Nephron progenitor cell (in vitro differentiated cells): ENCODE measurements at places on chromosomes 5 and 9.

GRCh38 chr5:126469536-126470316, 46.5 kb downstream of the GRAMD2B start:
- no peak for DNase-seq

- no peak for DNase-seq
Measured at GRCh38 chr5:138459311-138459933, 5.9 kb upstream of the EGR1 start.

DNA sequence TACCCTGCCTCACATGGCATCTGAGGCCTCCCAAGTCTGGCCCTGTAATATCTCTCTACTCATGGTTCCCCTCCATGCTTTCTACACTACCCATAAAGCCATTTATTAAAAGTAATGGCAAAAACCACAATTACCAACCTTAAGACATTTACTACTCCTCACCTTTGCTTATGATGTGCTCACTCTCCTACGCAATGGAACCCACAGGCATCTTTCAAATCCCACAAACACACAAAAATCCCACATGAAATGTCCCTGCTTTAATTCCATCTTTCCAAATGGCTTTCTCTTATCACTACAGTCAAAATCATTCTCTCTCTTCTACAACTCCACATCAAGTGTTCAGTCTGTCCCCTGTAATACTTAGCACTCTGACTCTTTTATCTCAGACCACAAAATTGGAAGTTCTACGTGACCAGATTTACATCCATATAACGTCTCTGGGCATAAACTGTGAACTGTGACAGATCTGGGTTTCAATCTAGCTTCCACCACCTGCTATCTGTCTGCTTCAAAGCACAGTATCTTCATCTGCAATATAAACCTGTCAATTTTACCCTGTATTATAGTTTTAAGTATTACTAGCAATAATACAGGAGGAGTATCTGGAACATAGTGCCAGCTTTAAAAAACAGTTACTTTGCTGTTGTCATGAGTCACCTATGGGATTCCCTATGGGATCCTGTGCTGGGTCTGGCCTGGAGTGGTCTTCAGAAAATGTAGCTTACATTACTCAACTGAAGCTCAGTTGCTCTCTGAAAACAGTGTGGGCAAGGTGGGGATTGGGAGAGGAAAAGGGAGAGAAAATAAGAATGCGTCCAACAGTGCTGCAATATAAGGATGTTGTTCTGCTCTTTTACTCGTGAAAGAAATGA, 137.1 kb upstream of the TRIM32 start:
- DNase-seq, result no peak

DNA sequence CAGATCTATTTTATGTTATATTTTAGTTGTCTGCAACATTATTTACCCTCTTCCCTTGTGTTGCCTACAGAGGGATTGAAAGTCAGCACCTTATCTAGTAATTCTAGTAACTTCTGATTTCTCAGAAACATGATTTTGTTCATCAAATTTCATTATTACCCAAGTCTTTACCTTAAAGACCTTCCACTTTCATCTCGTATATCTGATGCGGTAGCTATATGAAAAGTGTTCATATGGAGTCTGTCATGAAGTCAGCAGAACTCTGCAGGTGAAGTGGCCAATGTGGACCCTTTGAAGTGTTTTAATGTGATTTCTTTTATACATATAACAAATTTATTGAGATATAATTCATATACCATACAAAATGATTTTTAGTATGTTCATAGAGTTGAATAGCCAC, 40.0 kb downstream of the SLC44A1 start:
- DNase-seq, result no peak

DNA sequence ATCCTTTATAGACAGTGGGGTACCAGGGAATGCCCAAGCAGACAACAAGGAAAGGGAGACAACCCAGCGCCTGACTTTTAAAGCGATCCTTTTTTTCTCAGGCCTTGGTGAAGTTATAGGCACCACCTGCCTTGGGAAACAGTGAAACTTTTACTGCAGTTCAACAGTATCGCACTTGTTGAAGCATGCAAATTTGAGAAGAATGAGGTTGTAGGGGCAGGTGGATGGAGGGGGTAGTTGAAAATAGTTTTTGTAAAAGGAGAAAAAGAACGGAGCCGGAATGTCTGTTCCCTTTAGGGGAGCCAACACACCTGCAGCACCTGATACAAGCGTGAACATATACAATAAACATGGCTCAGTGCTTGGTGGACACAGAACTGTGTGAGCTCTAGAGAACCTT, 190.2 kb upstream of the NR3C1 start:
- no peak for DNase-seq

DNA sequence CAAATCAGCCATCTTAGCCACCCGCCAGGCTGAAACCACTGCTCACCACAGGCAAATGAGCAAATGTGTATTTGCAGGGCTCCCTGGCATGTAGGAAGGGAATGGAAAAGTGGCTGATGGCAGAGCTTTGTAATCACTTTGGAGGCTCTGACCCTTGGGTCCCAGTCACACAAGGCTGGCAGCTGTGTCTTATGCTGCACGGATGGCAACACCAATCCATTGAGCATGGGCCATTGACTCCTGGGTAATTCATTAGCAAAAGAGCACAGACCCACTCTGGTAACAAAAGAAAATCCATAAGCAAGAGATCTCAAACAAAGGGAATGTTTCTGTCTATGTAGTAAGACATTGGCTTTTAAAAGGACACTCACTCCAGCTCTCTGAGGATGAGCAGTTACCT, 57.6 kb downstream of the SPOCK1 start:
- DNase-seq, result no peak

GRCh38 chr9:105055917-105056316, 128.0 kb upstream of the ABCA1 start:
- no peak for DNase-seq

GRCh38 chr5:150589862-150590601, 50.4 kb upstream of the SYNPO start:
- DNase-seq, result peak; percentile 41

- DNase-seq, result no peak
Measured at GRCh38 chr5:90803876-90804275, 245.3 kb downstream of the ADGRV1 start.

- no peak for DNase-seq
Measured at GRCh38 chr5:34598177-34598794, 57.8 kb upstream of the RAI14 start.

DNA sequence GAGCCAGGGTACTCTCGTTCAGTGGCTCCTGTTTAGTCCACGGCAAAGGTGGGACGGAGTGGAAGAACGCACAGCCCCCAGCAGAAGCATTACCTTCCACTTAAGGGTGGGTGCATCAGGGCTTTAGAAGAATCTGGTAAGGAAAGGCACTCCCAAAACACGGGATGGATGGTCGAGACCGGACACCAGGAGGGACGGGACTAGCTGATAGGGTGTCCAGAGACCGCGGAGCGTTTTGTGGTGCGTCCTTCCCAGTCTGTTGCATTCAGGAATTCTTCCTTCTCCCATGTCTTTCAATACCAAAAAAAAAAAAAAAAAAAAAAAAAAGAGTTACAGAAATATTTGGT, 545 bp upstream of the CTSV start:
- peak; percentile 47 for DNase-seq

GRCh38 chr9:89361031-89361430, 42.7 kb downstream of the SECISBP2 start:
- DNase-seq, result no peak

DNA sequence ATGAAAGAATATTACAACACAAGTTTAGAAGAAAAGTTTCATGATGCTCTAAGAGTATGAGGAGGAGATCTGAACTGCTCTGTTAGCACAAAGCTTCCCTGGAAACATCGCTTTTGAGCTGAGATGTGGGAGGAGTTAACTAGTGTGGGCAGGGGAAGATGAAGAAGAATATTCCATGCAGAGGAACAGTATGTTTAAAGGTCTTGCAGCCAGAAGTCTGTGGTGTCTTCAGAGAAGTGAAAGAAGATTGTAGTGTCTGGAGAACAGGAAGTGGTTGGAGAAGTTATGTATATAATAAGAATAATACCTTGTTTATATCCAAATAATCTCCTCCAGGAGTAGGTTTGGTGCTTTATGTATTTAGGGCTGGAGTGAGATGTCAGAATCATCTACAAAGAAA, 406.7 kb downstream of the MAN2A1 start:
- DNase-seq, result no peak

DNA sequence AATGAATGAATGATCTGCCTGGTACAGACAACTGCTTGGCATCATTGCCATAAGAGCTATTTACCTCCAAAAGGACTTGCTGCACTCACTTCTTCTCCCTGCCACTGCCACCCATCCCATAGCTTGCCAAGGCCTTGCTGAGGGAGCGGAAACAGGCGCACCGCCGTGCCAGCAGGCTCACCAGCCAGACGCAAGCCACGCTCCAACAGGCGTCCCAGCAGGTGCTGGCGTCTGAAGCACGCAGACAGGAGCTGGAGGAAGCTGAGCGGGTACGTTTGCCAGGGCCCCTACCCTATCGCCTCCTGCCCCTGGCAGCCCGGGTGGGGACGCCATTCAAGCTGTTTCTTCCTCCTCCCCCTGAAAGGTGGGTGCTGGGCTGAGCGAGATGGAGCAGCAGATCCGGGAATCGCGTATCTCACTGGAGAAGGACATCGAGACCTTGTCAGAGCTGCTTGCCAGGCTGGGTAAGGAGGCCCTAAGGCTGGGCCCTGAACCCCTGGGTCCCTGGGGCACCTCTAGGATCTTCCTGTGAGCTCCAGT, 8.9 kb upstream of the AIF1L start:
- no peak for DNase-seq

GRCh38 chr9:133004091-133004998, 25.9 kb downstream of the GFI1B start:
- no peak for DNase-seq

- DNase-seq, result no peak
Measured at GRCh38 chr5:81805086-81805485, 54.2 kb upstream of the SSBP2 start.

GRCh38 chr5:159405611-159406031, 75.3 kb upstream of the IL12B start:
- DNase-seq, result no peak

DNA sequence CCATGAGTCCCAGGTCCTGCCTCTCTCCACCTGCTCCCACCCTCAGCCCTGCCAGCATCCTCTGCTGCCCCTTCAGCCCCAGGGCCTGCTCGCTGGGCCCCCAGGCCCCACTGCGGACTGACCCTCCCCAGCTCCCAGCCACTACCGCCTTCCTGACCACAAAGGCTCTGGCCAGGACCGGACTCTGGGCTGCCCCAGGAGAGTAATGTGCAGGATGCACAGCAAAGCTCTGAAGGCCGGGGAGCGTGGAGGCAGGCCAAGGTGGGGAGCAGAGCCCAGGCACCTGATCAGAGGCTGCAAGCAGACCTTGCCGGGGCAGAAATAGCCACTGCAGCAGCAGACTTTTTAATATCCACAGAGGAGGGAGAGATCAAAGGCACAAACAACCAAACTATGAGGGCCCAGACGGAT, 27.9 kb downstream of the IPPK start:
- no peak for DNase-seq

GRCh38 chr5:18403941-18404438, 769.7 kb downstream of the TAF11L14 start:
- DNase-seq, result no peak

DNA sequence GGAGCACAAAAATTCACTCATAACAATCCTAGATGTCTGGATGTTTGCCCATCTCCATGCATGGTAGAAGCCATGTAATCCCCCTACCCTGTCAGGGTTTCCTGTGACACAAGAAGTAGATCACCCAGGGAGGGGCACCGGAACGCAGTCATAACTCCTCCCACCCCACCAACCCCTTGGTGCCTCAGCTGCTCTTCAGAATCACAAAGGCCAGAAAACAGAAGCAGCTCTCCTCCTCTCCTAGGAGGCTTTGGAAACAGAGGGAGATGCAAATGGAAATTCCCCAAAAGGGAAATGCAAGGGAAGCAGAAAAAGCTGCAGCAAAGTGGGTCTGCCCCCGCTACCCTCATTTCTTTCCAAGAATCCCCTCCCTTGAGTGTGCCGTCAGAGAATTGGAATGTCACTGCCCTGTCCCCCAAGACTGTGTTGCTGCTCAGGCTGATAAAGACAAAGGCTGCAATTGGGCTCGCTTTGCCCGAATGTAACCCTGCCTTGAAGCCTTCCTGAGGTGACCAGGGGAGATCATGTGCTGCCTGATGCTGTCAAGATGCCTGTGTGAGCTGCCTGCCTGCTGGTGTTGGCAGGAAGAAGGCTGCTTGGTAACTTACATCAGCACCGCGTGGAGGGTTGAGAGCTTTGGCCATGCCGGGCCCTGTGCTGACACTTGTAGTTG, 65.5 kb upstream of the ABCA1 start:
- DNase-seq, result peak; percentile 26

GRCh38 chr5:158880483-158881001, 219.2 kb downstream of the EBF1 start:
- no peak for DNase-seq

DNA sequence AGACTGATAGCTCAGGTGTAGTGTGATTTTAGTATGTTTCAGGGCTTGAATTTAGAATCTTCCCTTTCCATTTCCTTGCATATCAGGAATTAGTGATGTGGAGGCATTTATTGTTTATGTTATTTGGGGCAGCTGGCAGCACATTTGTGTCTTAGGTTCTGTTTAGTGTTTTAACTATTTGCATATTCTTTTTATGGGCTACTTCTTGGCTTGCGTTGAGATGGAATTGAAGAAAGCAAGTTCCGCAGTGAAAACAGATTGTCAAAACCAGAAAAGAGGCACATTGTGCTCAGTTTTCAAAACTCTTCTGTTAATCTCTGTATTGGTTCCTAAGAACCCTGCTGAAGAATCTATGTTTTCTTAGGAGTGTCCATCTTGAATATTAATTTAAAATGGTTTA, 80.3 kb downstream of the ZSWIM6 start:
- no peak for DNase-seq

GRCh38 chr5:65185468-65185867, 296.3 kb downstream of the ADAMTS6 start:
- DNase-seq, result no peak

GRCh38 chr9:83978992-83979811, 813 bp downstream of the HNRNPK start:
- DNase-seq, result peak; percentile 74

GRCh38 chr9:28289746-28290145, 716.5 kb upstream of the C9orf72 start:
- DNase-seq, result no peak

- DNase-seq, result no peak
Measured at GRCh38 chr9:91835632-91836031, 114.4 kb downstream of the ROR2 start.

DNA sequence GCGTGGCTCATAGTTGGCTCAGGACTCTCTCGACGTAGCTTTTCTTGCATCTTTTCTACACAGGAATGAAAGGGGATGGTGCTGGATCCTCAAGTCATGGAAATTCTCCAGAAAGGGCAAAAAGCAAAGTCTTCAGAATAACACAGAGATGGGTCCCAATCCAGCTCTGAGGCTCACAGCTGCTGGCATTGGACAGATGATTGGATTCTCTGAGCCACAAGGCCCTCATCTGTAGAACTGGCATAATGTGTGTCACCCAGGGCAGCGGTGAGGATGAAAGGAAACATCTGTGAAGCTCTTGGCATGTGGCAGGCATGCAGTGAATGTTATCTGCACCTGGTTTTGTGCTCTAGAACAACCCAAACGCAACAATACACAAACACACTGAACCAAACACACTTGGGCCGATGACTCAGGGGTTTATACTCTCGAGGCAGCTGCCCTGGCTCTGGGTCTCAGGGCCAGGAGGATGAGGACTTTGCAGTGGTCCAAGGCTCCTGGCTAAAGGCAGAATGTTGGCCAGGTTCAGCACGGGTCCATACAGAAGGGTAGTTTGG, 64.0 kb upstream of the UBTD2 start:
- no peak for DNase-seq

- peak; percentile 29 for DNase-seq
Measured at GRCh38 chr9:129761901-129762369, 9.1 kb upstream of the PTGES start.

- DNase-seq, result no peak
Measured at GRCh38 chr5:75281716-75282465, 45.2 kb upstream of the ANKRD31 start.
